ENCODE measurements at places on chromosomes 5 and 9.

- no peak for DNase-seq
Measured at GRCh38 chr5:32190095-32190494, 16.0 kb upstream of the GOLPH3 start.

DNA sequence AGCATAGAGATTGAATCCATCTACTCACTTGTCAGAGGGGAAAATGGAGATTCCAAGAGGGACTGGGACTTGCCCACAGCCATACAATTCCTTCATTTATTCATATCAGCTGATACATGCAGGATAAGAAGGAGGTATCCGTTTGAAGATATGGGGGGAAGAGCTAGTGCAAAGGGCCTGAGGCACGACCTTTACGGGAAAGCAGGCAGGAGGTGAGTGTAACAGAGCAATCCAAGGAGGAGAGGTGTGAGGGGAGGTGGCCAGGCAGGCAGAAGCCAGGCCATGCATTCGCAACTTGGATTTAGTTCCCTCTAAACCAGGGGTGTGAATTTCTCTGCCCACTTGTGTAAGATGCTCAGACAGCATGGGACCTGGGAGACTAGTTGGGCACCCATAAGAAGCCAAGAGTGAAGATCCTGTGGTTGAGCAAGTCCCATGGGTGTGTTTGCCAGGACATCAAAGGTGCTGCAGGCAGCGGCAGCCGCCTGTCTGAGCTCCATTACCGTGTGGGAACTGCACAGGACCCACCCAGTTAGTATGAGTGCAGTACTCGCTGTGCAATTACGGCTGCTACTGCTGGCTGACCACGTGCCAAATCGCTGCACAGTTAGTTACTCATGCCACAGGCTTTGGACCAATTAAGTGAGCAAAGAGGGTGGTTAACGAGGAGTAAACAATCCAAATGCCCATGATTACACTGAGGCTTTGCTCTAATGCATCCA lies 31.4 kb upstream of the FAT2 start:
- no peak for DNase-seq

DNA sequence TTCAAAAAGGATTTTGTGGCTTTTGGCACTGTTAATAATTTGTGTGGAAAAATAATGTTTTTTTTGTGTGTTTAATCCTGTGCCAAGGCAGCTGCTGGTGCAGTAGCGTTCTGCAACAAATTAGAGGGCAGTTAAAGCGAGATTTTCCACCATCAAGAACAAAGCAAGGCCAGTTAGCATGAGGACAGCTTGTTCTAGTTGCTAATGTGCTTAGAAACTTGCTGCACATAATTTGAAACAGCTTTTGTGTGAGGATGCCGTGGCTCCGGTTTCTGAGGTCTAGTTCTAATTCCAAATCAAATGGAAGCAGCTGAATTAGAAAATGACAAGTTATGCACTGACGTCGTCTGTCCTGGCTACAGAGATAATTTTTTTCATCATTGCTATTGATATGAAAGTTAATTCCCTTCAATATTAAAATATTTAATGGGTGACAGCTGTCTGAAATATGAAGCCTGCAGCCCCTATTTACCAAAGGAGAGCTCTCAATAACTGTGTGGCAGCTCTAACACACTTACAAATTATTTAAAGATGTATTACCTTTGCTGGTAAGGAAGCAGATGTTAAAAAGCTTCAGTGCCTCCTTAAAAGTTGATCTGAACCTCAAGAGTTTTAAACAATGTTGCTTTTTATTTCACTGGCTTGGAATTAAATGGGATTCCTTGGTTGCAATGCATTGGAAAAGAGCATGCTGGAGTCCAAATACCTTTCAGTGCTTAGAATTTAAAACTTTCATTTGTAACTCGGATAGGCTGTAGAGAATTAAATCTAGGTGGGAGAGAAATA lies 128.6 kb downstream of the SPATA31D1 start:
- no peak for DNase-seq

DNA sequence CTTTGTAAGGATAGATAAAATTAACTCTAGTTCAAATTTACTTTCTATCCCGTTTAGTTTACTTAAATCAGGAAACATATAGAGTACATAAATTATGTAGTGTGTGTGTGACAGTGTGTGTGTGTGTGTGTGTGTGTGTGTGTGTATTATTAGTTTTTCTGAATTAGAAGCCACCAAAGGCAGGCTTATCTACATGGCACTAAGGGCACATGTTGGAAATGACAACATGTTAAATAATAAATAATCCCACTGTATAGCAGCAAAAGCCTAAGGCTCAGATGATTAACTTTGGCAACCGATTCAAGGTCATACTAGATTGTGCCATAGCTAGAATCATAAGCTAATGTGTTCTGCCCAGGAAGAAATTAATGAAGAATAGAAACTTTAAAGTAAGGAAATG lies 54.6 kb downstream of the MEGF9 start:
- no peak for DNase-seq

DNA sequence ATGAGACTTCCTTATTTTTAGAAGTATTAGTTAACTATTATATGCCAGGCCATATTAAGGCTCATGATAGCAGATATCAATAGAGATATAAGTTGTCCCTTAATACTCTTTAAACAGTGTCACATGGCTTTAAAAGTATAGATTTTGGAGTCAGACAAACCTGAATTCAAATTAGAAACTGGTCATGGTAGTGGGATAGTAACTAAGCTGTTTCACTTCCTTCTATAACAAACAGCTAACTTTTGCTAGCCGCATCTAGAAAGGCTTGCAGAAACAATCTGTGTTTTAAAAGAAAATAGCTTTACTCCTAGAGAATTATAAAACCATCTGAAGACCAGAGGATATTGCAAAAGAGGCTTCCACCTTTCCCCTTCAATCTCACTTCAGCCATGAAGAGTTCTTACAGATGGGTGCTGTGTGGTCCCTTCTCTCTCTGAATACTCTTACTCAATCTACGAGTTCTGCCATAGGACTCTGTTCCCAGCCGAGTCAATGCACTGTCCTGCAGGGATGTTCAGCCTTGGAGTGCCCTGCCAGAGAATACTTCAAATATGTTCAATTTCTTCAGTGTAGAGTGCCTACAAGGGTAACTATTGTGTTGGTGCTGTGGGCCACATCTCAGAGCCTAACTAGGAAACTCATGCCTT lies 810.2 kb downstream of the EFNA5 start:
- no peak for DNase-seq

DNA sequence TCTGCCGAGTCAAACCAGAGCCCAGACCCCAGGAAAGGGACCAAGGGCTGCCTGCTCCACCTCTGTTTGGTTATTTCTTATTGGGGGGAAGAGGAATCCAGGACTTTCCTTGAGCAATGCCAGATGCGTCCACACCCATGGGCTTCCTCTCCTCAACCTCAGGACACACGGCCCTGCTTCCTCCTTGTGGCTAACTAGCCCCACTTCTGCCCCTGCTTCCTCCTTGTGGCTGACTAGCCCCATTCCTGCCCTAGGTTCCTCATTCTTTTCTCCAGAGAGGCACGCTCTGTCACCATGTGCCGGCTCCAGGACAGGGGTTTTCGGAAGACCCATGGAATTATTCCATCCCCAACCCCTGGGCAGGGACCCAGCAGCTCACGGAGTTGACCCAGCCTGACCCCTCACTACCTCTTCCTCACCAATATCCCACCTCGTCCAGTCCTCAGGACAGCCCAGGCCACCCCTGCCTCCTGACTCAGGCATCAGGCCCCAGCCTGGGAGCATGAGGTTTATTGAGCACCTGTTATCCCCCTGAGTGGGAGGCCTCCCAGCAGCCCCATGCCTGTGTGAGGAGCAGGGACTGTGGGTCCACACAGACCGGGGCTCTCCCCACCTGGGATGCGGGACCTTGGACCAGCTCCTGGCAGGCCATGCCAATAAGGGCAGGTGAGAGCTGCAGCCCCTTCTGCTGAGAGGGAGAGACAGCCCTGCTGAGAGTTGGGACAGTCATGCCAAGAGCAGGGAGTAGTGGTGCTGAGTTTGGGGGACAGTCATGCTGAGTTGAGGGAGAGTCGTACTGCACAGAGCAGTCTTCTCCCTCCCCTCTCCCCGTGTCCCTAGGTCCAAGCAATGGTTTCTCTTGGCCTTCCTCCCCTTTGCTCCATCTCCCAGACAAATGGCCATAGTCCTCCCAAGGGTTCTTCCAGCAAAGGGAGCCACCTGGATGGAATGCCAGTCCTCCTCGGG lies 11.8 kb upstream of the FCN1 start:
- DNase-seq, result no peak

GRCh38 chr9:93167185-93167584 lies 16.8 kb upstream of the WNK2 start:
- DNase-seq, result no peak

- no peak for DNase-seq
Measured at GRCh38 chr9:4157584-4158499, 142.0 kb downstream of the GLIS3 start.

DNA sequence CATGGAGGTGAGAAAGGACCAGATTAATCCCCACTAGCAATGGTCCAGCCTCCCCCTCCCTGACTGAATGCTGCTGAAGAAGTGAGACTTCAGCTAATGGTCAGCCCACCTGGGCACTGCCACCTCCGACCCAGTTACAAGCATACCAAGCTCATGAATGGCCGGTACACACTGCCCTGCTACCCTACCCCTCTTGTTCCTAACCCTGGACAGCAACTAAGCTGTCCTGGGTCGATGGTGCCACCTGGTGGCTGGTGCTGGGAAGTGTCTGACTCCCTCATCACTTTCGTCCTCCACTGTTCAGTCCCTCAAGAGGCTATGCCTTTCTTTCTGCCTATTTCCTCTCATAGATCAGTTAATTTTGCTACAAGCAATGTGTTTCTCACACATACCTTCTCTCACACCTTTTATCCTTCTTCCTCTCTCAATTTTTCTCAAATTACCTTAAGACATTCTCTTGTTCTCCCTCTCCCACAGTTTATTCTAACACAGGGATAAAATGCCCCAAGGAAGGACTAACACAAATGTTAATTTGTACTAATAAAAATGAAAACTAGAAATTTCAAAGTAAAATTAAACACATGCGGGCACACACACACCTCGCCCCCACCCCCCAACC lies 42.4 kb downstream of the PAX5 start:
- DNase-seq, result no peak

- no peak for DNase-seq
Measured at GRCh38 chr5:102794677-102795331, 39.7 kb downstream of the PAM start.

GRCh38 chr9:22700171-22700570 lies 253.5 kb downstream of the DMRTA1 start:
- no peak for DNase-seq

- no peak for DNase-seq
Measured at GRCh38 chr9:7085357-7085756, 327.6 kb downstream of the KDM4C start.

DNA sequence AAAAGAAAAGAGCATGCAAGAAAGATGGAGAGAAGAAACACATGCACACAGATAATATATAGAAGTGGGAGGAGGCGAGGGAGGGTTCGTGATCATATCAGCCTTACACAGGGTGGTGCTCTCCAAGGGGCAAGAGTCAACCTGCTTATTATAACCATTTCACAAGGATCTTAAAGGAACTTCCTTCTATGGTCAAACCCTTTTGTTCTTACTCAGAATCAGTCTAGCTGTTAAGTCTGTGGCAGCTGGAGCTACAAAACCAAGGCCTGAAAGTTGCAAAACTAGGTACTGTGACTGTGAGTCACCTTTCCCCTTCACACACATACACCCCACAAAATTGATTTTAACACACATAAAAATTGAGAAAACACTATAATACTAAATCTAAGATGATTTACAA lies 18.5 kb upstream of the ERMP1 start:
- no peak for DNase-seq

DNA sequence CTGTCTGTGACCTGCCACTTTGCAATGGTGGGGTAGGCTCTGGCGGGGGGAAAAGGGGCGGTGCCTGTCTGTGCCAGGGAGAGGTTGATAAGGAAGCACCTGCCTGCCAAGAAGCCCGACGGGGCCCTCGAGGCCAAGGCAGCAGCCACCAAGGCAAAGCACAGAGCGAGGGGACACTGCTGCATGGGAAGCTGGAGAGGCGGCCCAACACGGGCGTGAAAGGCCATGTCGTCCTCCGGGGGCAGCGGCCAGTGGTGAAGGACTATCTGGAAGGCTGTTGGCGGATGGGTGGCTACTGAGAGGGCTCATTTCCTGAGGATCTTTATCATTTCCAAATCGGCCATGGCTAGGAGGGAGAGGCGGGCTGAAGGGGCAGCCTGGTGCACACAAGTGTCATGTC lies 66.4 kb downstream of the OTULIN start:
- no peak for DNase-seq

DNA sequence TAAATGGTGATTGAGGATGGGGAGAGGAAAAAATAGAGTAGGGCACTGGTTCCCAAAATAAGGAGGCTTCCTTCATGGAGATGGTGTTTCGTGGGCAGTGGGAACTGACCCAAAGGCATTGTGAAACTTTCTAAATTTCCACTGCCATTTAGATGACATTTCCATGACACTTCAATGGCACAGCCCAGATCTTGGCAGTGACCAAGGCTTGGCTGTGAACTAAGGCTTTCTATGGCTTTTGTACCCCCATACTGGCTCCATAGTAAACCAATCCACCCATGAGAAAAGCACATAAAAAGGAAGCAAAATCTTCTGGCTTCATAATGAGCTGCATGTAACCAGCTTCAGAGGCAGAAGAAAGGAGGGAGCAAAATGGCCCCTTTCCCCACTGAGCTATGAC lies 321.0 kb upstream of the TLE4 start:
- DNase-seq, result no peak

DNA sequence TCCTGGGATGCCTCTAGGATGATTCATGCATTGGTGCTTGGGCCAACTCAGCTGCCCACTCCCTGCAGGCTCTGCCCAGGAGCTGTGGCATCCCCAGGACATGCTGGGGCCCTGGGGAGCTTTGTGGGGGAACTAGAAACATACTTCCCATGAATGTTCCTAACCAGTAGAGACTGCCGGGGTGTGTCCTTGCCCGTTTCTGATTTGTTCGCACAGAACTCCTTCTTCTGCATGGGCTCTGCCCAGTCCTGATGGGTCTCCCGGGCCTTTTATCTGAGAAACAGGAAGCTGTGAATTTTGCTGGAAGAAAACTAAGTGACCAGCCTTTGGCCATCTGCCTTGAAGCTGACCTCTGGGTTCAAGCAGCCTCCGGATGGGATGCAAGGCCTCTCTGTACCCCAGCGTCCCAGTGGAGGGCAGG lies 71.6 kb upstream of the RNU6ATAC start:
- DNase-seq, result no peak

DNA sequence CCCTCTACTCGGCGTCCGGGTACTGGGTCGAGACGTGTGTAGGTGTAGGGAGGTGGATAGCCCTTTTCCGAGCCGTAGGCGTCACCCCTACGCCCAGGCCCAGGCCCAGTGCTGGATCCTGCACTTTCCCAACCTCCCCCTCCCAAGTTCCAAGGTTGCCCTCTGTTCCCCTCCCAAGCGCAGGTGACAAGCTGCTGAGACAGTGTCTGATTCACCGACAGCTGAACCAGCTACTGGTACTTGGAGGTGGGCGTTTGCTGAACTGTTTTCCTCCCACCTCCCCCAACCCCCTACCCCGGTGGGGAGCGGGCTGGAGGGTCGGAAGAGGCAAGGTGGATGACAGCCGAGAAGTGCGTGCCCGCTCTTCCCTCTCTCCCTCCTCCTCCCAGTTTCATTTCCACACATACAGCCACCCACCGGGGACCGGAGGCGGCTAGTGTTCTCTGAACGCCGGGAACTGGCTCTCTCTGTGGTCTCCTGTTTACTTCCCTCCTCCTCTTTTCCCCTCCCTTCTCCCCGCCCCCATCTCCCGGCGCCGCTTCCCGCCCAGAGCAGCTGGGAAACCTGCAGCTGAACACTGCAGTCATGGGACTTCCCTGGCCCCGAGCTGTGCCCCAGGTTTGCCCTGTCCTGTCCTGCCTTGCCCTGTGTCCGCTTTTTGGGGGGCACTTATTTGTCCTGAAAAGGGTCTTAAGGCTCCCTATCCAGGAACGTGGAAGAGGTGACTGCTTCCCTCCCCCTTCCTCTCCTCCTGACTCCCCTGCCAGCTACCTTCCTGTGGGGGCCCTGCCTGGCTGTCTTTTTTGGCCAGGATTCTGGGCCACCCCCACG lies 6.2 kb upstream of the KLF9 start:
- DNase-seq, result no peak
